ENCODE measurements at places on chromosomes 7 and 10.

- no peak for DNase-seq
Measured at GRCh38 chr10:120543291-120543690, 86.3 kb downstream of the PLPP4 start.

GRCh38 chr7:24705461-24705954 lies 51.8 kb downstream of the GSDME start:
- DNase-seq = no peak

DNA sequence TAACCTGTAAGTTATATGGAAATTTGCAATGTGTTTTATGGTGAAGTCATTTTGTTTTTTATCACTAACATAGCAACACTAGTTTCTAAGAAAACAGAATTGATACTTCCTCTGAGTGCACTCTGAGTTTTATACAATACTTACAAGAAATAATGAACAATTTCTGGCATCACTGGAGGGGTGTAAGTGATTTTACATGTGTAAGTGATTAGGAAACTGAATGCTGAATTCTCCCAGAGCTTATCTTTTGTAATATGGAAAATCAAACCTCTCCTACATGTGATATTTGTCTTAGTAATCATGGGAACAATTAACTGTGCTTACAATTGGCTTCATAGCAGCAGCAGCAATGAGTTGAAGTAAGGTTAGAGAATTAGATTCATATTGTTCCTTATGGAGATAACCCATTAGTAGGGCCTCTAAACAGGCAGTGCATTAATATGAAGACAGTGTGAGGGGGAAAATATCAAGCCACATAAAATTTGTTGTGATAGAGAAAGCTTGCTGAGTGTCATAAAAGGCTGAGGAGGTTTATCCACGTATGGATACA lies 37.4 kb downstream of the SEMA3C start:
- peak; percentile 32 for DNase-seq

- no peak for DNase-seq
Measured at GRCh38 chr10:122446668-122447423, 7.6 kb upstream of the ARMS2 start.

DNA sequence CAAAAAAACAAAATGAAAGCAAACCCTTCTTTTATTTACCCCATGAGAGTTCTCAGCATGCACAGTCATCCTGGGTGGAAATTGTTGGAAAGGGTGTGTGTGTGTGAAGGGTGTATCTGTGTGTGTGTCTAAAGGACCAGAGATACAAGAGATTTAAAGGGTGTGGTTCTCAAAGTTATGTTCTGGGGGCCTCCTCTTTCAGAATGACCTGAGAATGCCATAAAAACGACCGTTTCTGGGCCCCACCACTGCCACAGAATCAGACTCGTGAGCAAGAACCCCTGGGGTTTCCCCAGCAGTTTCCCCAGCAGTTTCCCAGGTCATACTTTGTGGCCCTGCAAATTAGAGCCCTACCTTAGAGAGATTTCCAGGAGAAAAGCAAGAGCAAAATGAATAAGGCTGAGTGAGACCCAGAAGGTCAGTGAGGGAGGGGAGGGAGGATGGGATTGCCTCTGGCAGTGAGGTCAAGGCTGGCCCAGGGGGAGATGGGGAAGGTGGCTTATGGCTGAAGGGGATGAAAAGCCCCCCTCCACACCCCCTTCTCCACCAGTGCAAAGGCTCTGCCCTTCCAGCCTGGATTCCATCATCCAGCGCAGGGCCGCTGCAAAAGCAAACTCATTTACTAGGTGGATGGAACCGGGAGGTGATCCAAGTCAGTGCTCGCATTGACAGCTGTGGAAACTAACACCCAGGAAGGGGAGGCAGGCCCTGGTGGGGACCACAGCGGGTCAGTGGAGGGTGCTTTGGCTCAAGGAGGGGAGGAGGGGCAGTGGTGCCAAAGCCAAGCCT lies 10.2 kb downstream of the PYROXD2 start:
- DNase-seq = peak; percentile 67

- no peak for DNase-seq
Measured at GRCh38 chr10:56599201-56599600, 238.1 kb upstream of the ZWINT start.

DNA sequence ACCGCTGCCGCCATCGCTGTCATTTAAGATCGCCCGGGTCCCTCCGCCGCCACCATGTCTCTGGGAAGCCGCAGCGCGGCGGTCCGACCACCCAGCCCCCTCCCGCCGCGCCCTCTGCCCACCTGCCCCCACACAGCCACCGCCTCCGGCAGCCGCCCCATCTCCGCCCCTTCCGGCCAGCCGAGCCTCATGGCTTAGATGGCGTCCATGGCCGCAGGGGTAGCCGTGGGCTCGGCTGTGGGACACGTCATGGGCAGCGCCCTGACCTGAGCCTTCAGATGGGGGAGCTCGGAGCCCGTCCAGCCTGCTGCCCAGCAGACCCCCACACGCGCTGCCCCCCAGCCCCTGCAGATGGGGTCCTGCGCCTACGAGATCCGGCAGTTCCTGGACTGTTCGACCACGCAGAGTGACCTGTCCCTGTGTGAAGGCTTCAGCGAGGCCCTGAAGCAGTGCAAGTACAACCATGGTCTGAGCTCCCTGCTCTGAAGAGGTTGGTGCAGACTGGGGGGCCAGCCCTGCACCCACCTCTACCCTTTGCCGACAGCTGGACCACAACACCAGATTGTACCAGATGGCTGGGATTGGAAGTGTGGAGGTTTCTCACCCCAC lies 38.0 kb upstream of the TARP start:
- no peak for DNase-seq

DNA sequence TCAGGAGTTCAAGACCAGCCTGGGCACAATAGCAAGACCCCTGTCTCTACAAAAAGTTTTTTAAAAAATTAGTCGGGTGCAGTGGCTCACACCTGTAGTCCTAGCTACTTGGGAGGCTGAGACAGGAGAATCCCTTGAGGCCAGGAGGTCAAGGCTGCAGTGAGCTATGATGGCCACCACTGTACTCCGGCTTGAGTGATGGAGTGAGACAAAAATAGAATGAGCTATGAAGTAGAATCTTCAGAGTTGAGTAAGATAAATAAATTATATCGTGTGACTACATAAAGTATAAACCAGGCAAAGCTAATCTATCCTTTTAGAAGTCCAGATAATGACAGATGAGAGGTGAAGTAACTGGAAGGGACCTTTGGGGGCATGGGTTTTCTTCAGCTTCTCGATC lies 15.3 kb upstream of the MRPS24 start:
- no peak for DNase-seq

DNA sequence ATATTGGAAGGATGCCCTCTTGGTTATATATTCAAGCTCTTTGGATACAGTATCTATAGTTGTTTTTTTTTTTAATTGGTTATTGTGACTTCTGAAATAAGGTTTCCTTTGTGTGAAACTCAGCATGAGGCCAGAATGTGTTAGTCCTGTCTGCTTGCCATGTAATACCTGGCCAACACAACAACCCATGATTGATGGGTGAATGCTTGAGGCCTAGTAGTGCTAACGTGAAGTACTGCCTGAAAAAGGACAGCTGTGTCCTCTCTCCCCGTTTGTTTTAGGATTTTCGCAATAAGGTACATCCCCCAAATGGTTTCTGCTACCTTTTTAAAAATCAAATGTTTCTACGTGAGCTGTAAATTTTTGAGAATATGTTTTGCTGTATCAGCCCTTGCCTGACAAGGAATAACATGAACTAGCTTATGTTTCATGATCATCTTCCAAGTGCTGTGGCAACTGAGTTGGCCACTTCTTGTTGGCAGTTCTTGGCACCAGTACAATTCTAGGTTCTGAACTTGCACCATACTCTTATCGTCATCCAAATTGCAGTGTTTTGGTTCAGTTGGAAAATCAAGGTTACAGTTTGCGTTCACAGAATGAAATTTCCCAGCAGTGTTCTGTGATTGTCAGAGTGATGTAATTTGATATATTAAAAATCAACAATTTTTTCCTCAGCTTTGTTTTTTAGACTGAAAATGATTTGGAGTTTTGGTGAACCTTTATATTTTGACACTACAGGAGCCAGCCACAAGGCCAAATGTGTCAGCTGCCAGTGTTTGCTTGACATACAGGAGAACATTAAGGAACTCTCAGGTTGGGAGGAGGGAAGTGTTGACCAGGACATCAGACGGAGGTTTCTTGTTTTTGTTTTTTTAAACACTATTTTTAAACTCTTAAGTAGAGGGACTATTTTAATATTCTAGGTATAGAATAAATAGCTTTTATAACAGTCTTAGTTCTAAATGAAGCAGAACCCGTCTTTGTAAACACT lies 13.5 kb upstream of the ASCC1 start:
- peak; percentile 51 for DNase-seq

- DNase-seq = peak; percentile 73
Measured at GRCh38 chr10:31759124-31759798, 169.4 kb downstream of the ARHGAP12 start.

GRCh38 chr7:136189506-136189998 lies 212.4 kb upstream of the MTPN start:
- no peak for DNase-seq

GRCh38 chr7:84912993-84913635 lies 273.7 kb downstream of the SEMA3D start:
- DNase-seq = no peak

- DNase-seq = no peak
Measured at GRCh38 chr7:3461923-3462322, 160.9 kb downstream of the SDK1 start.

DNA sequence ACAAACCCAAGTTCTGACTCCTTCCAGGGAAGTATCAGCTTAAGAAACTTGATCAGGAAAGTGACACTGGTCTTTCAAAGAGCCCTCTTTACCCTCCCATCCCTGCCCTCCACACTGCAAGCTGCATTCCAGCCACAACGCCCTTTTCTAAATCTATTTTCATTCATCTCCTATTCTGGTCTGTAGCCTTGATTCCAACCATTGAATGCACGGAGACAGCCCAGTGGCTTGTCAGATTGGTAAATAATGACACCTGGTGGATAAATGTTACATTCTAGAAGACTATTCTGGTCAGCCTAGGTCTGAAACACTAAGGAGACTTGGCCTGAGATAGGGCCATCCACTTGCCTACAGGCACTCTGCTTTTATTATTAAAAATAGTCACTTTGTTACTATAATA lies 20.9 kb downstream of the MORN4 start:
- peak; percentile 55 for DNase-seq

GRCh38 chr7:32611201-32612099 lies 116.2 kb downstream of the AVL9 start:
- peak; percentile 50 for DNase-seq

- DNase-seq = no peak
Measured at GRCh38 chr10:89164080-89164479, 43.0 kb downstream of the CH25H start.

DNA sequence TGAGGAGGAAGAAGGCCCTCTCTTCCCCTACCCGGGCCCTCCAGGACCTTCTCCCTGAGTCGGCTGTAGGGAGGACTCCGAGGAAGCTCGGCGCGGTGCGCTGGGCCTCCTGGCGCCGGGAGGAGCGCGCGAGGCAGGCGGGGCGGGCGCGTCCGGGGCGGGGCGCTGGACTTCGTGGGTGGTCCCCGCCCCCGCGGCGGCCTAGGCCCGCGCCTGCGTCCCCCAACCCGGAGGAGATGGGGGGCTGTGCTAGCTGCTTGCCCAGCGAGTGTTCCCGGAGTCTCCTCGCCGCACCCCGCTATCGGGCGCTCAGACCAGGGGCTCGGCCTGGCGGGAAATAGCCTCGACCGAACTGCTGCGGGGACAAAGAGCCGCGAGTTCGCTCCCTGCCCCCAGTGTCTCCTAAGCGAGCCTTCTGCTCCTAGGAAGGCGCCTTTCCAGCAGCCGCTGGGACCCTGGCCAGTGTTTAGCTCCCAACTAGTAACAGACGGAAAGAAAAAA lies 19.2 kb upstream of the SMO start:
- DNase-seq = no peak

- no peak for DNase-seq
Measured at GRCh38 chr7:34726221-34726620, 68.2 kb downstream of the NPSR1 start.

DNA sequence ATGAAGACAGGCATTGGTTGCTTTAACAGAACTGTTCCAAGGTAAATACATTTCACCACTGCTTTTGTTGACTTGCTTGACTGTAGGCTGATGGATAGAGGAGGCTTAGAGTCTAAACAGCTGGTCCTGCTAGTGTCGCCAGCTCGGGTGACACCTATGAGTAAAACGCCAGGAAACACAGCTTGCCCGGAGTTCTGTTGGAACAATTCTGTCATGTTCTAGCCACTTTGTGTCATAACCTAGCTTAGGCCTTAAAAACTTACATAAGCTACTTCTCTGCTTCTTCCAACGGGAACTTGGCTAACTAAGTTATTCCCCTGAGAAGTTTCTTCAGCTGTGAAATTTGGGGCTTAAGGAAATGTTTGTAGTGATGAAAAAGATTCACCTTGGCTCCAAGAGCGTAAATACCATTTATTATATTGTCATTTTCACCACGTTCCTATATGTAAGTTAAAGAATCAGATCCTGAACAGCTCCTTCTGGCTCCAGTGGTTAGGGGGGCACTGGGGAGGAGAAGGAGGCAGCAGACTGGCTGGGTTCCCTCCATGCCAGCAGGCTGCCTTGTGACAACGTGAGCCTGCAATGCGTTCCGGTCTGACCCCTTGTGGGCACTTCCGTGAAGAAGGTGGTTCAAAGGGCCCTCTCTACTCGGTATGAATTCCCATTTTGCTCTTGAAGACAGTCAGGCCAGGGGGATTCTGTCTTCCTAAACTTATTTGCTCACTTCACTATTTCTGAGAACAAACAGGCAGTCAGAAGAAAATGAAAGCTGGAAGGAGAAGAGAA lies 253.2 kb downstream of the BMPER start:
- no peak for DNase-seq

DNA sequence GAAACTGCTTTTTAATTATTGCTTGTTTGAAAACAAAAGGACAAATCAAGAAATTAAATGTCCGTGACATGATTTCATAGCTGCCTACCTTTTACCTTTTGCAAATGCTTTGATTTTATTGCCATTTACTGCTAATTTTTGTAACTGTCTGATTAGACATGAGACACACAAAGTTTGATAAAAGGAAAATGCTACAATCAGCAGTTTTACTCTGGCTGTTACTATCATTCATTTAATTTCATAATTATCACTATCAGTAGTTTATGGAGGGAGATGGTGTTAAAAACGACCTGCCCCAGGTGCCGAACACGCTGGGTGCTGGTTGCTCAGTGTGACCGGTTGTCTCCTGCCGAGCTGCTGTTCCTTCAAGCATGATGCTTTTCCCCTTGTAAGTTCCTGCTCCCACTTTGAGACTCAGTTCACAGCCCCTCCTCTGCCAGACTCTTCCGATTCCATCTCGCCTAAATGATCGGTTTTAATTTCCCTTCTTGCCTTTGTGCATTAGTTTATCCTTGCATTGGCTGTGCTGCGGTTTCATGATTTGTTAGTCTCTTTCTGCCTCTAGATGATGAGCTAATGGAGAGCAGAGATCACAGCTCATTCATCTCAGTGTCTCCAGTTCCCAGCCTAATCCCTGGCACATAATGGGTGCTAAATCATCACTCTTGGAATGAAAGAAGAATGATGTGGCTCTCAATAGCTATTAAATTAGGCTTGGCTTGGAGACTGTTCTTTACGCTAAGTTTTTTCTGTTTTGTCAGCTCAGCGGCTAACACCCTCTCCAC lies 110.6 kb downstream of the PFKFB3 start:
- peak; percentile 54 for DNase-seq
